ENCODE measurements at places on chromosomes 2 and 18.

GRCh38 chr2:226664140-226664539 is 135.5 kb downstream of the IRS1 start:
- DNase-seq = peak; percentile 72

DNA sequence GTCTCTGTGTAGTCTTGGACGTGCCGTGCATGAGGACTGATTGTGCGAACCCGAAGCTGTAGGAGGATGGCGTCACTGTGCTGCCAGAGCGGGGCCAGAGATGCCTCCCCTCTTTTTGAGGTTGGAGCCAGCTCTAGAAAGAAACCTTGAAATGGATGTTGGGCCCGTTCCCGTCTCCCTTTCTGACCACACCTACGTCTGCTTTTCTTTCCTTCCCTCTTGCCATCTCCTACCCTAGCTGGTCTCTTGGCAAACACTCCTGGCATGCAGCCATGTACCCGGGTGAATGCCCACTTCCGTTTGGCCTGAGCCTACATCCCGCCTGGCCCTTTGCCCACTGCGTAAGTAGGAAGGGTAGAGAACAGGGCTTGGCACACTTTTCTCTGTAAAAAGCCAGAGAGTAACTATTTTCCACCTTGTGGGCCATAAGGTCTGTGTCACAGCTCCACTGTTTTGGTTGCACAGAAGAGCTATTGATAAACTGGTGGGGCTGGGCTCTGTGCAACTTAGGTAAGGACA is 37.4 kb downstream of the SH3BP4 start:
- DNase-seq = peak; percentile 95

DNA sequence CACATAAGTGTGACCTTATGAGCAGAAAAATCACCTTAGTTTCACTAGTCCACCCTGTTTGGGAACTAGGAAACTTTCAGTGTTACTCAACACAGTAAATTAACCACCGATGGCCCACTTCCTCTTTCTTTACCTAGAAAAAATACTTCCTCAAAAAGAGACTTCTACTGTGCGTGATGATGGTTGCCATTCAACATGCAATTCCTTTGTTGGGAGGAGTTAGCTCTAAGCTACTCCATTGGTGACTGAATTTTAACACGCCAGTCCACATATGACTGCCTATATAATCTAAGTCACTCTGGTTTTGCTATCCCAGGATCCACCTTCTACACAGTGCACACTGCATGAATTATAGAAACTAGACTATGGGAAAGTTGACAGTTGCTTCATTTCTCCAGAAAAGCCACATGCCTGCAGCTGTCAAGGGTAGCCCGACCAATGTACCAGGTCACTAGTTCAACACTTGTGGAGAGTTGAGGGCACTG is 47.8 kb upstream of the REG3G start:
- no peak for DNase-seq

DNA sequence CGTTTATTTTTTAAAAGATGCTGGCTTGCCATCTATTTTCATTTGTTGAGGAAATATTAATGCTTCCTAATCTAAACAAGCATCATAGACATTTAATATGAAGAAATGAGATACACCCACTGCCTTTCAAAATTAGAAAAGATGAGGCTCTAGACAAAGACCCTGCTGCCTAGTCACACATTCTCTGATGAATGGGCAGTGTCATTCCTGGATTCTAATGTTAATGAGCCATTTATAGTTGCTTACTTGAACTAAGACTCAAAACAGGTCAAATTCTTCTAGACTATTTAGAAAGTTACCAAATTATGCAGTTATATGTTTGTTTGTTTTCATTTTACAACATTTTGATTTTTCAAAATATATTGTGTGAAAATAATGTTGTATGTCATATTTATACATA is 237.6 kb downstream of the CDH7 start:
- DNase-seq = no peak

DNA sequence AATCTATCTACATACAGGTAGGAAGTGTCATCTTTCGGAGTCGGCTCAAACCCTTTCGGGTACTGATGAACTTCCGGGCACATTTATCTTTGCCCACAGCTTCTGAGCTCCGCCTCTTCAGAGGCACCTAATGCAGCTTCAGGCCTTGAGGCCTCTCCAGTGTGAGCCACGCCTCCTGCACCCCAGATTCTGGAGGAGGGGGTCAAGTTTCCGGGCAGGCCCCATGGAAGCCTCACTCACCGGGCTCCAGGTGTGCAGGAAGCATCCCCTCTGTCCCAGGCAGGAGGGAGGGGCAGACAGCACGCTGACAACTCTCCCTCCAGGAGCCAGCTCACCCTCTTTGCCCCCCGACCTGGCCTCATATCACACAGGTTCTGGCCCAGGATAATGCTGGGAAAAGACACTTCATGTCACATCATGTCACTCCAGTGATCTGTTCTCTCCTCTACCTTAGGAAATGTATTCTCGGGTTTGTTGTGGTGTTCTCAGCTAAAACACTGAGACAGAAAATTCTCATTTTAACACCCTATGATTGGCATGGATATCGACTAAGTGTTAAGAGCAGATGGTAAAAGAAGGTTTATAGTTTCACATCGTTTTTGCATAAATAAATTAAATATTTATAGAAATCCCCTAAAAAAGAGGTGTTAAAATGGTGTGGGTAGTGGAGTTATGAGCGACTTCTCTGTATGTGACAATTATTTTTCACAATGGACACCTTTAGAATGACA is 46.2 kb upstream of the COPS8 start:
- DNase-seq = no peak

GRCh38 chr2:201441409-201441808 is 9.8 kb downstream of the TRAK2 start:
- no peak for DNase-seq

DNA sequence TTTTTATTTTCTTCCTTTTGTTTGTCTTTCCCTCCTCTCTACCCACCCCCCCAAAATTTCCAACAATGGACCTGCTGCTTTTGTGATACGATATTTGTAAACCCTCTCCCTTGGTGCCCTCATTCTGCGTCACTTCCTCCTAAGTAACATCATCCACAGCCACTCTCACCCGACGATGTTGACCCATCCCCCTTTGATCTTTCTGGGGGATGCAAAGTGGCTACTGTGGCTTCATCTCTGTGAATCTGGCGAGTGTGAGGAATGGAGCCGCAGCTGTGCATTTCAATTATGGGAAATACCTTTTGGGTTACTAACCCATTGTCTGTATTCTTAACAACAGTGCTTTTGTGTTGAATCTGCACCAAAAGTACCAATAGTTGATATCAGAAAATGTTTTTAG is 19.4 kb downstream of the ANTXR1 start:
- DNase-seq = peak; percentile 39

DNA sequence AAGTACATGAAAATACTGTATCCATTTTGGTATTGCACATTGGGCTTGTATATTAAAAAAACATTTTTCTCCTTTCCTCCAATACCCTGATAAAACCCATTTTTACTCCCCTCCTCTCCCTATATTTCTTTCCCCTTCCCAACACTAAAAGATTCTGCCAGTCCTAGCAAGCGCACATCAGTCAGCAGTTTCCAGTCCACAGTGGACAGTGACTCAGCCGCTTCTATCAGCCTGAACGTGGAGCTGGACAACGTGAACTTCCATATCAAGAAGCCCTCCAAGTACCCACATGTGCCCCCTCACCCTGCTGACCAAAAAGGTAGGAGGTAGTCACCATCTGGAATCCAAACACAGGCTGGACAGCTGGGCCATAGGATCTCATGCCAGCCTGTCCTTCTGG is 38.6 kb downstream of the PIKFYVE start:
- DNase-seq = no peak

DNA sequence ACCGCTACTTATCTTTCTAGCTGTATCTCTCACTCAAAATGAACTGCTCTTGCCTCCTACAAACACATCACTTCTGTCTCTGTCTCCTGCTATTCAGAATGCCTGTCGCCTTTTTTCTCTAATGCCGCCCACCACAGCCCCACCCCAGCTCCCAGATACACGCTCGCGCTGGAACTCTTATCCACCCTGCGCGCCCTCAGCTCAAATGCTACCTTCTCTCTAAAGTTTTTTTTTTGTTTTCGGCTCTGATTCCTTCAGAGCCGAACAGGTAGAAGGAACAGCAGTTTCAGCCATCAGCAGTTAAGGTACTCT is 3.9 kb upstream of the SOS1 start:
- no peak for DNase-seq

- DNase-seq = no peak
These were observed 121.6 kb downstream of the SP100 start for GRCh38 chr2:230537531-230537976.

- DNase-seq = no peak
These were observed 17.2 kb downstream of the TMEM127 start for GRCh38 chr2:96248624-96249023.

DNA sequence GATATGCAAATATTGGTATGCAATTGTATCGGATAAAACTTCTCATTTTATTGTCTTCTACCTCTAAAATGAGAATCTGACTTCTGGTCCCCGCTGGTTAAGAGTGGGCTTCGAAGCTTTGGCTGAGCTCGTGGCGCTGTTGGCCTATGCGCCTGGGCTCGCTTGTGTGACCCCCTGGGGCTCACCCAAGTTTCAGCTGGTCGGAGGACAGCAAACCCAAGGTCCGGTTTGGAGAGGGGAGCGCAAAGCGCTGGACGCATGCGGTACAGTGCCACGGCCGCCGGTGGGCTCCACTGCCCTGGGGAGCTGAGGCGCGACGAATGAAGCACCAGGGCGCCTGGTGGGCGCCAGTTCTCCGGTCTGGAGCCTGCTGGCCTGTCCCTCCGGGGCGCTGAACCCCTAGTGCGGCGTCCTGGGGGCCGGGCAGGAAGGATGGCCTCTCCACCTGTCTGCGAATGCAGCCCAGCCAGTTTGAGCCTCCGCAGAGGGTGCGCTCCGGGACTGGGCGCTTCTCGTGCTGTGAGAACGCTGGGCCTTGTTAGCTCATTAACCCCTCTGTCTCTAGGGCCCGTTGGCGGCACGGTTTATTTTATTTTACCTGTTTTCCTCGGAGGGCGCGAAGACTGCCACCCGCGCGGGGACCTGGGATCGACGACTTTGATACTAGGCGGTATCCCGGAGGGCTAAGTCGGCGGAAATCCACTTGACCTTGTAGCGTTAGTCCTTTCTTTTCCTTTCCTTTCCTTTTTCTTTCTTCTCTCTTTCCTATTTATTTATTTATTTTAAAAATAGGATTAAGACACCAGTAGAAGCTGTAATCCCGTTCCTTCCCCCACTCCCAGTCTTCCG is 10.4 kb downstream of the MEIS1 start:
- DNase-seq = no peak

- peak; percentile 11 for DNase-seq
These were observed 48.6 kb downstream of the GYPC start for GRCh38 chr2:126704434-126705160.

- DNase-seq = peak; percentile 80
These were observed 170.5 kb downstream of the FMNL2 start for GRCh38 chr2:152505495-152505906.

GRCh38 chr2:203683932-203684556 is 22.4 kb upstream of the CD28 start:
- peak; percentile 97 for DNase-seq

DNA sequence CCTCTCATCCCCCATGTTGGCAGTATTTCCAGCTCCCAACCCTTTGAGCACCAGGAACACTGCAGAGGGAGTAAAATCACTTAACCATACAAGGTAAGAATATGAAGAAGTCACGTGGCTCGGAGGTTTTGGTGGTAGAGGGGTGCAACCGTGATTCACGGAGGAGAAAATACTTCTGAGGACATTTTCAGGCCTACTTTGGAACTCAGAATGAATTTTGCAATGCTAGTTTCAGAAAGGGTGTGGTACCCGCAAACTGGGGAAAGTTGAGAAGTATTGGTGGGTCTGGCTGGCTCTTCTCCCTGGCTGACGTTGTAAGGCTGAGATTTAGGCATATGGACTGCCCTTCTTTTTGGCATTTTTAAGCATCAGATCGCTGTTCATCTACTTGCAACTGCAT is 442 bp downstream of the SERPINB5 start:
- DNase-seq = no peak

- DNase-seq = no peak
These were observed 266.9 kb downstream of the ZNF385B start for GRCh38 chr2:179594268-179595112.

DNA sequence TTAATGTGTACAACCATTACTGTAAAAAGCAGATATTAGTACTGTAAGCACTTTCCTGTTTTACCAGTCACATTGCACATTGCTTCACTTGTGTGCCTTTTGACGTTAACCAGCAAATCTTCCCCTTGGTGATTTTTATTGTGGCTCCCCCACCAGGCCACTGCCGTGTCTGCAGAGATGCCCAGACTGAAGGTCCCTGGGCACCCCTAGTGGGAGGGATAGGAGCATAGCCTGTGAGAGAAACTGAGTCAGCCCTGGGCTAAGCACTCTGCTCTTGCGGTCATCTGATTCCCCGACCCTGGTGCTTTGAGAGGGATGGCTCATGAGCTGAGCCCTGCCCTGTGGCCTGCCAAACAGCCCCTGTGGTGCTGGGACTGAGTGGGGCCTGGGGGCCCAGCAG is 73.4 kb downstream of the INPP4A start:
- DNase-seq = no peak

DNA sequence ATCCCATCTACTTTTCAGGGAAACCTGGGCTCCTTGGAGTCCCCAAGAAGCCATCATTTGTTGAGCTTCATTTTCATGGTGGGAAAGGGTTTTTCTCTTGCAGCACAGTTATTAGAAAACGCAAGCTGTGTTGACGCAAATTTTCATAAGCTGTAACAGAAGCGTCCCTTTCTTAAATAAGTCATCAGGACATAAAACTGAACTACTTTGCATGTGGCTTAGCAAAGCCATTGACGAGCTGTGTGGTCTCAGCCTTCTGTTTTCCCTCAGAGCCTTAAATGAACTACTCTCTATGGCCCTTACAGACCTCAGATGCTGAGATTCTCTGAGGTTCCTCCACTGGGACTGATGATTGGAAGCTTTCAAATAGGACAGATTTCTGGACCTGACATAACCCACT is 85.1 kb downstream of the ARL4C start:
- no peak for DNase-seq

- no peak for DNase-seq
These were observed 11.3 kb upstream of the TMSB10 start for GRCh38 chr2:84894131-84894586.

DNA sequence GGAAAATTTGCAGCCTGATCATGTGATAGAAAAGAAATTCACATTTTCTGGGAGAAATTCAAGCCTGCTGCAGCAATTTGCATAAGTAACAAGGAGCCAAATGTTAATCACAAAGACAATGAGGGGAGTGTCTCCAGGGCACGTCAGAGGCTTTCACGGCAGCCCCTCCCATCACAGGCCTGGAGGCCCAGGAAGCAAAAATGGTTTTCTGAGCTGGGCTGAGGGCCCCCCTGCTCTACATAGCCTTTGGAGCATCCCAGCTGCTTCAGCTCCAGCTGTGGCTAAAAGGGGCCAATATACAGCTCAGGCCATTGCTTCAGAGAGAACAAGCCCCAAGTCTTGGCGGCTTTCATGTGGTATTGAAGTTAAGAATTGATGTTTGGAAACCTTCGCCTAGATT is 445.3 kb upstream of the ZEB2 start:
- DNase-seq = no peak

GRCh38 chr2:119231975-119232665 is 8.5 kb downstream of the STEAP3 start:
- DNase-seq = peak; percentile 64

- DNase-seq = no peak
These were observed 151.5 kb downstream of the PIEZO2 start for GRCh38 chr18:10997885-10998284.

- peak; percentile 51 for DNase-seq
These were observed 80.2 kb upstream of the GPC1 start for GRCh38 chr2:240355001-240355891.

Data from M059J (cell line).